ENCODE measurements at places on chromosomes 6 and 20. TPM values are rescaled to one million over a fixed set of nuclear protein-coding genes. Genes with fewer than 3 reads are reported as not detected.

DNA sequence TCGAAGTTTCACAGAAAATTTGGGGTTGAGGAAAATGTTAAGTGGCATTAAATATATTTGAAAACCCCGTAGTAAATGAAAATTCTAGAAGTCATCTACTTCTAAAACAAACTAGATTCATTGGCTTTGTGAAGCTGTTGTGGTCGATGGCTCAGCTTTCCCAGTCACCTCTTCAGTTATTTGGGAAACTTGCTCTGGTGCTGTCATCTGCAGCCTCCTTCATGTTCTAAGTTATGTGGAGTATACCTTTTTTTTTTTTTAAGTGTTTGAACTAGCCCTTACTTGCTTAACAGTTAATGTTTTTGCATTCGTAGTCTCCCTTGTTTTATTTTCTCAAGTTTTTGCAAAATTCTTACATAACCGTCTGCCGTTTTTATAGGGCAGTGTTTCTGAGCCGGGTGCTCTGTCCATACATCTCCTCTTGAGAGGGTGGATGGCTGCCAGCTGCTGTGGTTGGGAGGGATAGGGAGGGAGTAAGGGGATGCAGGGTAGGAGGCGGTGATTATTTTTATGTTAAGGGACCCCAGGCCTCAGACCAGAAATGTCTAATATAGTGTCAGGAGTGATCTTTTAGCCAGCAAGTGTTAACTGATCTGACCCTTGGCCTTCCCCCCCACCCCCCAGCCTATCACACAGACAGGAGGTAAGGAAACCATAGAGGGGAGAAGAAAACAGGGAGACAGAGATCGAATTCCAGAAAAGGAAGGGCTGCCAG, 7.1 kb downstream of the RREB1 start:
- no peak overlapping the region for H3K4me3 ChIP-seq
- no peak for DNase-seq
- H3K4me1 ChIP-seq = peaks cover 38% of the 10 kb centered on the region

- no peak overlapping the region for H3K4me3 ChIP-seq
- DNase-seq = no peak
- no peaks in the 10 kb centered on the region for H3K27me3 ChIP-seq
- H3K4me1 ChIP-seq = peaks cover 14% of the 10 kb centered on the region
- peaks cover 27% of the 10 kb centered on the region for H3K36me3 ChIP-seq
Observed at GRCh38 chr20:3042625-3043024, 797 bp upstream of the GNRH2 start.

DNA sequence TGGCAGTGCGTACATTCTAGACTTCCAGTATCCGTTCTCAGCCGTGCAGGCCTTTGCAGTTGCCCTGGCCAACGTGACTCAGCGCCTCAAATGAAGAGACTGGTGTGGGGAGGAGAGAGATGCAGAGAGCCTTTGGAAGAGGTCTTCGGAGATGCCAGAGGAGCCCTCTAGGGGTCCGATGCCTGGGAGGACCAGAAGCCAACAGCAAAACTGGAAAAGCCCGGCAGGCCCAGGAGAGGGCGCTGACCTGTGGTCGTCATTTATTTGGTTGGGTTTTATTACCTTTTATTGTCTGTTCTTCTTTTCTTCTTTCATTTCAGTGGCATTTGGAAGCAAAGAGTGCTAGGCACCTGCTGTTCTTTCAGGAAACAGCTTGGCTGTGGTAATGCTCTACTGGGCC, 53.3 kb upstream of the TMEM181 start:
- no peak for DNase-seq
- H3K27ac ChIP-seq = no peak overlapping the region
- H3K36me3 ChIP-seq = peaks cover 17% of the 10 kb centered on the region
- no peak overlapping the region for H3K4me3 ChIP-seq
- no peaks in the 10 kb centered on the region for H3K4me1 ChIP-seq

DNA sequence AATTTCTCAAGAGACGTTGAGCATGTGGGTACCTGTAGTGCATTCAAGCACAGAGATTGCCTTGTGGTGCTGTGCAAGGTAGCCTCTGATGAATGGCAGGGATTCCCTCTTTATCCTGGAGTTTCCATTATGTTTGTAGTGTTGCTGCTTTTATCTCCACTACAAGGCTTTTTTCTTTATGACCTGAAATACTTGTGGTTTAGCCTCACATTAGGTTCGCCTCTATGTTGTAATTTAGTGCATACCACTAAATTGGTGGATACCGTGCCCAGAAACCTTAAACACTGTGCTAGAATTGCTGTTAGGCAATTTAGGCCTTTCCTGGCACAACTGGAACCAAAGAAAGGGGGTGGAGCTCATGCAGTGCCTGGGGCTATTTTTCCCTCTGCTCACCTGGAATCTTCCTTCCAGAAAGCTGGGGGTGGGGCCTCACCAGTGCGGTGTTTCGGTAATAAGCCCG, 76.8 kb downstream of the NCOA7 start:
- H3K27me3 ChIP-seq = no peaks in the 10 kb centered on the region
- no peak overlapping the region for H3K27ac ChIP-seq
- H3K4me3 ChIP-seq = no peak overlapping the region
- no peaks in the 10 kb centered on the region for H3K36me3 ChIP-seq
- DNase-seq = peak; percentile 69

- H3K27ac ChIP-seq = no peak overlapping the region
- no peaks in the 10 kb centered on the region for H3K27me3 ChIP-seq
- H3K4me1 ChIP-seq = no peaks in the 10 kb centered on the region
- no peak overlapping the region for H3K4me3 ChIP-seq
- H3K36me3 ChIP-seq = no peaks in the 10 kb centered on the region
Observed at GRCh38 chr6:147418523-147418922, 90.0 kb upstream of the SAMD5 start.

Gene CCR6
- total RNA-seq = not detected

Gene KCNB1
- not detected for total RNA-seq

All from Calu3 (cell line).